ENCODE measurements at places on chromosomes 5 and 9.

DNA sequence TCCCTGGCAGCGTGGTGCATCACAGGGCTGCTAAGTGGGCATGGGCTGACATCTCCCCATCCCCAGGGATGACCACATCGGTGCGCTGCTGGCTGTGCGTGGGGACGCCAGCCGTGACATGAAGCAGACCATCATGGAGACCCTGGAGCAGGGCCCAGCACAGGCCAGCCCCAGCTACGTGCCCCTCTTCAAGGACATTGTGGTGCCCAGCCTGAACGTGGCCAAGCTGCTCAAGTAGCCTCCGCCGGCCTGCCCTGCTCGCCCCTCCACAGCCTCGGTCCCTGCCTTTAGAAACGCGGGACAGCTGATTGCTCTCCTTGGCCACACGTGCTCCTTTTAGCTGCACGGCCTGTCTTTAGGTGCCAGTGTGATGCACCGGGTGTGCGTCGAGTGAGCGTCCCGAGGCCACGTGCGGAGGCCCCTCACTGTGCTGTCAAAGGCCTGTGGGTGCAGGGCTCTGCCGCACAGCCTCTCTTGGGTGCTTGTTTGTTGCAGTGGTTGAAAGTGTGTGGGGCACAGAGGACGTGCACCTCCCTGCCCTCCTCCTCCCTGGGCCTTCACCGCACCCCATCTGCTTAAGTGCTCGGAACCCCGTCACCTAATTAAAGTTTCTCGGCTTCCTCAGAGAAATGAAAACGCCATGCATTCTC, 23.8 kb downstream of the EXOC3 start:
- DNase-seq = no peak

GRCh38 chr5:72622170-72622760, 115.1 kb upstream of the ZNF366 start:
- no peak for DNase-seq

- DNase-seq = no peak
These were observed 266.2 kb downstream of the TRIM32 start for GRCh38 chr9:116953271-116953670.

- no peak for DNase-seq
These were observed 6.2 kb downstream of the OXCT1 start for GRCh38 chr5:41863871-41864486.

GRCh38 chr5:102807878-102808502, 52.9 kb downstream of the PAM start:
- DNase-seq = no peak
